ENCODE measurements at places on chromosomes 1 and 21.

GRCh38 chr1:37825506-37825905 is 17.5 kb upstream of the YRDC start:
- DNase-seq, result no peak

DNA sequence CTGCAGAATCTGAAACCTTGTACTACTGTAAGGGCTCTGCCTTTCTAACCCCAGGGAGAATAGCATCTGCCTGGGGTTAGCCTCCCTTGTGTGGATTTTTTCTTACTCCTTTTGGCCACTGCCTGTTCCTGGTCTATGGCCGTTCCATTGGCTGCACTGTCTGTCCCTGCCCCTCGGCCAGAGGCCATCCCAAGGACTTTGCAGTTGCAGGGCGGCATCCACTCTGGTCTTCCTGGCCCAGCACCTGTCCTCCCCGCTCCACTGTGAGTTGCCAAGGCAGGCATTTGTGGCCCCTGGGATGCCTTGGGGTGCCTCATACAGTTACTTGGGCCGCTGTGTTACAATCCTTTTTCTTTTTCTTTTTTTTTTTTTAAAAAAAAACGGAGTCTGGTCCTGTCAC is 45.8 kb downstream of the PDE9A start:
- no peak for DNase-seq

- no peak for DNase-seq
Measured at GRCh38 chr1:9399510-9400424, 107.1 kb downstream of the SPSB1 start.

DNA sequence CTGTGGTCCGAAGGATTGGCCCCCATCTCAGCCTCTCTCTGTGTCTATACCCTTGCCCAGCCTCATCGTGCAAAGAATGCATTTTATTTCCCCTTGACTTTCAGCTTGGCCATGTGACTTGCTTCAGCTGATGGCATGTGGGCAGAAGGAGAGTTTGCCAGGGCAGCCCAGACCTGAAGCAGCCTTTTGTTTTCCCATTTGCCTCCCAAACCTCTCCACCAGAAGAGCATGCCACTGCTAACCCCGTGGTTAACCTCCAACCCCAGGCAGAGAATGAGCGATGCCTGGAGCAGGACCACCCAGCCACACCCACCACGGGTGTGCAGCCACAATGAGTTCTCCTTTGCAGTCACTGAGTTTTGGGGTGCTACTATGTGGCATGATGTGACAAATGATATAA is 136.4 kb downstream of the SETD4 start:
- DNase-seq, result no peak

- no peak for DNase-seq
Measured at GRCh38 chr1:165330483-165330882, 26.0 kb downstream of the LMX1A start.

DNA sequence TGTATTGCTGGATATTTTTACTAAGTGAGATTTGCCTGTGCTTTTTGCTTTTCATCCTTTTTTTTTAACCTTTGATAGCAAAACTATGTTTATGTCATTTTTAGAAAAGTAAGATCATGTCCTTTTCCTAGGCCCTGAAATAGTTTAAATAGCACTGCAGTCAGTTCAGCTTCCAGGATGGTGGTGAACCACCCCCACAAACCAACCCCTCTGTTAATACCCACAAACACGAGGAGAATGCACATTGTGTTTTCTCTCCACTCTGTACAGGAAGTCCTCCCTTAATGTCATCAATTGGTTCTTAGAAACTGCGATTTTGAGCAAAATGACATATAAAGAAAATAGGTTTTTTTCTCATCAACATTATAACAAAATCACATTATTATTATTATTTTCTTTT is 117.7 kb upstream of the DSCAM start:
- no peak for DNase-seq

DNA sequence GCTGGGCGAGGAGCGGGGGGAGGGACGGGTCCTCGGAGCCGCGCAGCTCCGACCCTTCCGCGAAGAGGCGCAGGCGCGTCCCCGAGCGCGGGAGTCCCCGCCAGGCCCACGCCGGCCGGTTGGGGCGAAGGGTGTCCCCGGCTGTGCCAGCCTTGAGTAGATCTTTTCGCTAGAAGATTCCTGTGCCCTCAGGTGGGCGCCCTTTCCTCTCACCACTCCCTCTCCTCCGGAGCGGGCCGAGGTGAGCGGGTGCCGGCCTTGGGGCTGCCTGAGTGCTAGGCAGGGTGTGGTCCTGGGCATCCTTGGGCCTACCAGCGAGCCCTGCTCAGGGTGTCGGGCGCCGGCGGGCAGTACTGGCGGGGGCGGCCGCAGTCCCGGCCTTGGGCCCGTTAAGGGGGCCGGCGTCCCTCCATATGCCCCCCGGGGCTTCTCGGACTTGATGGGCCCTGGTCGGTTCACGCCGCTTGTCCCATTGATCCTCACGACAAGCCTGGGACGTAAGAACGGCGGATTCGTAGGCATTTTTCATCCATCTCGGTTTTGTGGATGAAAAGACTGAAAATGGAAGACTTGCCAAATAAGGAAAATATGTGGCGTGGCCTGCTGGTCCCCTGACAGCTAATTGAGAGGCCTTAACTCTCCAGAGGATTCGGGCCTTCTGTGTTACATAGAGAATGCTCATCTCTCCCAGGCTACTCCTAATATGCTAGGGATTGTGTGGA is 712 bp downstream of the DEGS1 start:
- peak; percentile 48 for DNase-seq

DNA sequence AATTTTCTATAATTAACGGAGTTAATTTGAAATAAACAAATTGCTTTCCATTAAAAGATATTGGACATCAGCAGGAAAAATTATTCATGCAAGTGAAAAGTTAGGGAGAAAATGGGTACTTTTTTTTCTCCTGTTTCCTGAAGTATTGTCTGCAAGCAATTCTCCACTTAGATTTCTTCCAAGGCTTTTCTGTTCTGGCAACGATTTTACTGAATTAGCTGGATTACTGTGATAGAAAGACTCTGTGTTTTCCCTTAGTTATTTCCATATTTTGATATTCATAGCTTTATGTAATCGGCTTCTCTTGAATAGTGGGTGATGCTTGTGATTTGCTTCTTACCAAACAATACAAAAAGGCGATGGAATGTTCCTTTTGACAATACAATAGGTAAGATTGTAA is 1333.9 kb downstream of the AMY1C start:
- no peak for DNase-seq
